Foreskin fibroblast (primary cell): ENCODE measurements at places on chromosomes 16 and 17.
A peak's percentile ranks its signal among the peaks of the same experiment; 100 is the strongest.

DNA sequence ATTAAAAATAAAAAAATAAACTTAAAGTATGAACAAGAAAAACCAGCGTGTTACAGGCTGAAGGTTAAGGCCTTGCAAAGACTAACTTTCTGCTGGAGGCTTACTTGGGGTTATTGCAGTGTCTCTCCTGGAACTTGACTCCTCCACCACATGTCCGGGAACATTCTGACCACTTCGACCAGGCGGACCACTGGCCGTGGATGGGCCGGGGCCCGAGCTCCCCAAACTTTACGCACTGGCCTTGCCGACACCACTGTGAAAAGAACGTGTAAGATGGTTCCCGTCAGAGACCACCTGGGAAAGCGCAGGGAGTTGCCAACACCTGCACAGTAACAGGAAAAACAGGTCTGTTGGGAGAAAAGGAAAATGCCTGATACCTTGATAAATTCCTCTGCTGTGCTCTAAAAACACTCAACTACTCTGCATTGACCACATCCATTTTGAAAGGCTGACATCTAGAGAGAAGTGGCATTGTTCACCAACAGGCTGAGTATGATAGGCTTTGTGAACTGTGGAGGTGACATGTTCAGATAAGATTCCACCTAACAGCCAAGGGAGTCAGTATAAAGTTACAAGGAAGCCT is 99.1 kb downstream of the ADAMTS18 start:
- DNase-seq: no peak

GRCh38 chr17:77320044-77320440 is 179.3 kb downstream of the SEC14L1 start:
- DNase-seq: peak; percentile 76

- no peak for DNase-seq
These were observed 62.5 kb downstream of the N4BP1 start for GRCh38 chr16:48547530-48547929.

GRCh38 chr17:10968007-10968406 is 130.1 kb upstream of the PIRT start:
- no peak for DNase-seq

DNA sequence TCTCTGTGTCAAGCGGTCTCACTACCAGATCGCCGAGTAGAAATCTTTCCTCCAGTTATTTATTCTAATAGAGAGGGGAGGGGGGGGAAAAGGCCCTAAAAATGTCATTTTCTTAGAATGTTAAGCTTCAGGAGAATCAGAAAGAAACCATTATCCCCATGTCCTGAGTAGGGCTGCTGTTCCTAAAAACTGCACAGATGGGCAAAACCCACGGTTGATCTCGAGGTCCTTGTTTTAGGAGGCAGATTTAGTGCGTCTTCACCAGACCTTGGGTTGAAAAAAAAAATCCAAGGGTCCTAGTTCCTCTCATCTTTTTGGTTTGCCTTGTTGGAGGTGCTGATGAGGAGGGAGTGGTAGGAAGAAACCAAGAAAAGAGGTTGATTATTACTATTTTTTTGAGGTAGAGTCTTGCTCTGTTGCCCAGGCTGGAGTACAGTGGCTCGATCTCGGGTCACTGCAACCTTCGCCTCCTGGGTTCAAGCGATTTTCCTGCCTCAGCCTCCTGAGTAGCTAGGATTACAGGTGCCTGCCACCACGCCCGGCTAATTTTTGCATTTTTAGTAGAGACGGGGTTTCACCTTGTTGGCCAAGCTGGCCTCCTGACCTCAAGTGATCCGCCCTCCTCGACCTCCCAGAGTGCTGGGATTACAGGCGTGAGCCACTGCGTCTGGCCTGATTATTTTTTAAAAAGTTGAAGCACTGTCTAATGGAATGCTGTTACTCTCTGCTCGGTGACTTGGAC is 1.4 kb downstream of the CBFB start:
- peak; percentile 19 for DNase-seq

DNA sequence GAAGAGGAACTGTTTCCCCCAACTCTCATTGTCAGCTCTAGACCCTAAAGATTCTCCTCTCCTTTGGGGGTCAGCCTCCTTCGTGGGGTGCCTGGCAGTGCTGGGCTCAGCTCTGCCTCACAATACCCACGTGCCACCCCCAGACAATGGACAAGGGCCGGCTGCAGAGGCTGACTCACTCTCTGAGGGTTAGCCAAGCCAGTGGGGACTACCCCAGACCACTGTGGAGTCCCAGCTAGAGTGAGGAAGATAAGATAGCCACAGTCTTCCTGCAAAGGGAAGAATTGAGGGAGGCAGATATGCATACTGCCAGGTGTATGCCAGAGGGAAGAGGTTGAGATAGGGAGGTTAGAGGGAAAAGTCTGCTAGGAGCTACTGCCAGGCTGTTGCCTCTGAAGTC is 13.5 kb upstream of the MTMR4 start:
- DNase-seq: no peak

GRCh38 chr16:27899736-27900135 is 163.8 kb downstream of the GSG1L start:
- DNase-seq: no peak
